Lung microvascular endothelial cell (primary cell): ENCODE measurements at places on chromosomes 1 and 21.

GRCh38 chr1:174308604-174309003 is 139.2 kb upstream of the GPR52 start:
- DNase-seq = no peak

DNA sequence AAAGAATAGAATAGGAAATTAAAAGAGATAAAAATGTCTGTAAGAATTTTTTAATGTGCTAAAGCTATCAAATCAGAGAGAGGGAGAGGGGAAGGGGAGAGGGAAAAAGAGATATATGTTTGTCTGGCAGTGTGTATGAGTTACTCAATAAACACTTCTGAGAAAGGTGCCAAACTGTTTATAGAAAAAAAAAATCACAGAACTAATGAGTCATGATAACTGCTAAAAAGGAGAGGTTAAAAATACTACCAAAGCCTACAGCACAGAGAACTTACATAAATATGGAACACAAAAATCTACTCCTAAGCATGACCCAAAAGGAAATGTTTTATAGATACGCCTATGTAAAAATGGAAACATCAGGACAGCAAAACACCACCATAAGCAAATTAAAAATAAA is 45.4 kb downstream of the SELENOF start:
- peak; percentile 25 for DNase-seq

DNA sequence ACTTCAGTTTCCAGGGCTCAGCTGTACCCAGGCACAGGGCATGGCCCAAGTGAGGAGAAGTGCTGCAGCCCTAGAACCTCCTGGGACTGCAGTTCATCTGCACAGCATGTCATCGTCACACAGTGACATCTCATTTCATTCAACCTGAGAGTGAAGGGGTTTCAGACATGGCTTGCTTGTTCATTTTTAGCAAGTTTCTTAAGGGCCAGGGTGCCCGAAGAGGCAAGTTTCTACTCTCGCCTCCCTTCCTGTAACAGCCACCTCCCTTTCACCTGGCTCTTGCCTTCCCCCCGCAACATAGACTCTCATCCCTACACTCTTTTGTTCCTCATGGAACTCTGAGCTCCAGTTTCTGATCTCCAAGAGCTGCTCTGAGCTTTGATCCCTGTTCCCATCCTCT is 108.1 kb downstream of the C1orf21 start:
- DNase-seq = no peak

GRCh38 chr21:45870851-45871615 is 110.5 kb upstream of the COL6A1 start:
- DNase-seq = no peak

- no peak for DNase-seq
These were observed 70.7 kb downstream of the C1orf21 start for GRCh38 chr1:184457500-184457899.

GRCh38 chr1:150537732-150538684 is 11.2 kb upstream of the ADAMTSL4 start:
- DNase-seq = no peak

DNA sequence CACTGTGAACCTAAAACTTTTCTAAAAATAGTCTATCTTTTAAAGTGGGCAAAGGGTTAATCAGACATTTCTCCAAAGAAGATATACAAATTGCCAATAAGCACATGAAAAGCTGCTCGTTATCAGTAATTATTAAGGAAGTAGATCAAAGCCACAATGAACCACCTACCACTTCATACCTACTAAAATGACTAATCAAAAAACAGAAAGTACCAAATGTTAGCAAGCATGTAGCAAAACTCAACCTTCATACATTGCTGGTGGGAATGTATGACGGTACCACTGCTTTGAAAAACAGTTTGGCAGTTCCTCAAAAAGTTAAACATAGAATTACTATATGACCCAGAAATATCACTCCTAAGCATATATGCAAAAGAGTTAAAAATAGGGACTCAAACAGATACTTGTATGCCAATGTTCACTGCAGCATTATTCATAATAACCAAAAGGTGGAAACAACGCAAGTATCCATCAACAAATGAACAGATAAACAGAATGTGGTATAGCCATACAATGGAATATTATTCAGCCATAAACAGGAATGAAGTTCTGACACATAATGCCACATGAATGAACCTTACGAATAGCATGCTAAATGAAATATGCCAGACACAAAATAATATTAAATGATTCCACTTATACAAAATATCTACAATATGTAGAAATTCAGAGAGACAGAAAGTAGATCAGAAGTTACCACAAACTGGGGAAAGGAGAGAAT is 21.1 kb downstream of the CDC42BPA start:
- no peak for DNase-seq

DNA sequence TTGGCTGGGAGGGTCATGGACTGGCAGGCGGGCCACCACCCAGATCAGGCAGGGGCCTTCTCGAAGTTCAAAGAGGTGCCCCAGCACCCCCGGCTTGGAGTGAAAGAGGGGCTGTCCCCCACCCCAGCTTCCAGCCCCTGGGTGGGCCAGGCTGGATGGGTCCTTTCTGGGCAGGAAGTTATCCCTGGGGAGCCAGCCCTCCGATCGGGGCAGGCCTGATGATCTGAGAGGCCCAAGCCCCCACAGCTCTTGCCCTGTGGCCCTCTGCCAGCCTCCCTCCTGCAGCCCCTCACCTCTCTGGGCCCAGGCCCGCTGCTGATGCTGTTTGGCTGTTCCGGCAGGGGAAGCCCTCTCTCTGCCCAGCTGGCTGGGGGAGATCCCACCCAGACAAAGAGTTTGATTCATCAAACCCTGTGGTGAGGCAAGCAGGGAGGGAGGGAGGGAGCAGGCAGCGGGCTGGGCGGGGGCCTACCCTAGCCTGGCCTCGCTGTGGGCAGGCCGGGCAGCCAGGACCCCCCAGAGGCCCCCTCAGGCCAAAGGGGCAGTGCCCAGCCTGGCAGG is 2.5 kb downstream of the ARHGEF19 start:
- no peak for DNase-seq
